ENCODE measurements at places on chromosomes 4 and X.

GRCh38 chr4:67934628-67935027, 28.7 kb downstream of the TMPRSS11A start:
- no peak for DNase-seq

GRCh38 chr4:7944599-7945220, 5.0 kb upstream of the AFAP1 start:
- DNase-seq: no peak

- DNase-seq: no peak
These were observed 87.0 kb downstream of the PHOX2B start for GRCh38 chr4:41661442-41662076.

DNA sequence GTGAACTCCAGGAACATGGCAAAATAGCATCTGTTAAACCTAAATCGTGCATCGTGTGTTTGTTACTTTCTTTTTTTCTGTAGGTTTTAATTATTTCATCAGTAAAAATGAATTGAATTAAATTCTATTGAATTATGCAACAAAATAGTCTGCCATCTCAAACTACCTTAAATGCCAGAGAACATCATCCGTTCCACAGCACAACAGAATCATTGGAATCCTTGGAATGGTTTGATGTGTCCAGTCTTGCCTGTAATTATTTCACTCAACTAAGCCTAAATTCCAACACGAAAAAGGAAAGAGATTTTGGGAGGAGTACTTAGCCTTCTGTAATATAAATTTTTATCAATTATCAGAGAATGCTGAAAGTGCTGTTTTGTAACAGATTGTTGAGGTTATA, 17.1 kb upstream of the SLC7A11 start:
- DNase-seq: no peak

DNA sequence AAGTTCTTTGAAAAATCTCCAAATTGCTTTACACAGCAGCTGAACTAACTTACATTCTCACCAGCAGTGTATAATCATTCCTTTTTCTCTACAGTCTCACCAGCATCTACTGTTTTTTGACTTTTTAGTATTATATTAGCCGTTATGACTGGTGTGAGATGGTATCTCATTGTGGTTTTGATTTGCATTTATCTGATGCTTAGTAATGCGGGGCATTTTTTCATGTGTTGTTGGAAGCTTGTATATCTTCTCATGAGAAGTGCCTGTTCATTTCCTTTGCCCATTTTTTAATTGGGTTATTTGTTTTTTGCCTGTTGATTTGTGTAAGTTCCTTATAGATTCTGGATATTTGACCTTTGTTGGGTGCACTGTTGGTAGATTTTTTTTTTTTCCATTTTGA, 931.7 kb downstream of the CENPC start:
- no peak for DNase-seq

GRCh38 chrX:72131317-72132294, at the start of gene RTL5:
RTL5 (minus strand) TSS chrX:72131915.
- peak; percentile 55 for DNase-seq

- no peak for DNase-seq
These were observed 9.7 kb upstream of the RAB28 start for GRCh38 chr4:13493793-13494192.

- DNase-seq: no peak
These were observed 54.5 kb upstream of the C1QTNF7 start for GRCh38 chr4:15373363-15373762.

DNA sequence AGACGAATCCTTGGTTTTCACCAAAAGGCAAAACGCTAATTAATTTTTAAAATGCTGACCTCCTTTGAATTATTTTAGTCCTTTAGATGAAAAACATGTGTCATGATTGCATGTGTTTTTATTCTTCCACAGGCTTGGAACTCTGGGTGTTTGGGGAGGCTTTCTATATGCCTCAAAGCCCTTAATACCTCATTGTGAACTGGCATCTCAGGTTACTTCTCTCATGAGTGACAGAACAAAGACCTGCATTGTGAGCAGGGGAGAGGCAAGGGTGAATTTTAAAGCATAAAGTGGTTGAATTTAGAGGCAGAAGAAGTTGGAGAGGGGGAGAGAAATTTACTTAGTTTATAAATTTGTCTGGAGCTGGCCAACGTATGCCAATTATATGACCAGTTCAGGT, 119.5 kb downstream of the ARSF start:
- no peak for DNase-seq

DNA sequence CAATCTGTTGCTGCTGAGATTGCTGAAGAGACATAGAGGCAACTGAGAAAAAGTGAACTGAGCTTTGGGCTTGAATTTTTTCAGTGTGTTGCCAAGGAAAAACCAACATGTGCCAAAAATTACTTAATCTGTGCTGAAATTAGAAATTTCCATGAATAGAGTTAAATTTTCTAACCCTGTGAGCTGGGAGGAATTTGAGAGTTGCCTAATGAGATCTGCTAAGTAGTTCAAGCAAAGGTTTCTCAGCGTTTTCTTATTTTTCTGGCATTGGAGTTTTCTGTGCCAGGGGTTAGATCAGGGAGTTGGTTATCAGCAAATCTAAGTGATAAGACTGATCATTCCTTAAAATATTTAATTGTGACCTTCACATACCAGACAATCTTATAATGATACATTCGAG, 457.5 kb upstream of the GNPDA2 start:
- no peak for DNase-seq

GRCh38 chr4:139762720-139763119, 97.1 kb downstream of the MGST2 start:
- DNase-seq: no peak

GRCh38 chrX:115549008-115549407, 12.0 kb upstream of the PLS3 start:
- no peak for DNase-seq

GRCh38 chr4:151291485-151291884, 14.5 kb downstream of the PRSS48 start:
- DNase-seq: no peak

GRCh38 chrX:19705196-19705769, 182.1 kb downstream of the SH3KBP1 start:
- DNase-seq: no peak

GRCh38 chr4:19051831-19052230, 1030.3 kb upstream of the LCORL start:
- no peak for DNase-seq

DNA sequence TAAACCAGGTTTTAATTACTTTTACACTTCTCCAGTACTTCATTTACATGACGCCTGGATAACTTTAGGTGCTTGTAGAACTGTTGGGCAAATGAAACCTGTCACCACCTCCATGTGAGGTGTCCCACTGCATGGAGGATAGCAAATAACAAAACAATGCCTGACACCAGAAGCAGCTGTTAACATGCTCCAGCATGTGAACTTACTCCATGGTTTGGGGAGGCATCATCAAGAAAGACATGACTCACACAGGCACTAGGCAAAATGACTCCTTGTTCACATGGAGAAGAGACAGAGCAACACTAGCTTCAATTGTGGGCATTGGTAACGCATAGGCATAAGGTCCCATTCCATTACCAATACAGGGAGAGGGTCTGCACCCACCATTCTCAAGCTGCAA, 198.1 kb upstream of the F9 start:
- DNase-seq: no peak

- DNase-seq: no peak
These were observed 88.3 kb upstream of the BMP2K start for GRCh38 chr4:78687818-78688217.

DNA sequence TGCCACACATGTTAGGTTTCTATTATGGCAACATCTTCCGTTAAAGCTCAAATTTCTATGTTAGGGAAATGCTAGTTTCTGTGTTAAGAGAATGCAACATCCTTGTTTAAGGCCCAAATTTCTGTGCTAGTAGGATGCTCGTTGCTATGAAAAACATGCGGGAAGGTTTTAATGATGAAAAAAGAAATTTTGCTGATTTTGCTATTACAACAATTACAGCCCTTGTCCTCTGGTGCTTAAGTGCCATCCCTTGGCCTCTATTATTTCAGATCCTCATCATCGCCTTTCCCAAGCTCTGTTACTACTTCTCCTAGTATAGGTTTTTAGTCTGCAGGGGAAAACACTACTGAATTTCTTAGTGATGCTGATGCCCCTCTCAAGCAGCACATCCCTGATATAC, 412.6 kb upstream of the NDST3 start:
- DNase-seq: no peak

DNA sequence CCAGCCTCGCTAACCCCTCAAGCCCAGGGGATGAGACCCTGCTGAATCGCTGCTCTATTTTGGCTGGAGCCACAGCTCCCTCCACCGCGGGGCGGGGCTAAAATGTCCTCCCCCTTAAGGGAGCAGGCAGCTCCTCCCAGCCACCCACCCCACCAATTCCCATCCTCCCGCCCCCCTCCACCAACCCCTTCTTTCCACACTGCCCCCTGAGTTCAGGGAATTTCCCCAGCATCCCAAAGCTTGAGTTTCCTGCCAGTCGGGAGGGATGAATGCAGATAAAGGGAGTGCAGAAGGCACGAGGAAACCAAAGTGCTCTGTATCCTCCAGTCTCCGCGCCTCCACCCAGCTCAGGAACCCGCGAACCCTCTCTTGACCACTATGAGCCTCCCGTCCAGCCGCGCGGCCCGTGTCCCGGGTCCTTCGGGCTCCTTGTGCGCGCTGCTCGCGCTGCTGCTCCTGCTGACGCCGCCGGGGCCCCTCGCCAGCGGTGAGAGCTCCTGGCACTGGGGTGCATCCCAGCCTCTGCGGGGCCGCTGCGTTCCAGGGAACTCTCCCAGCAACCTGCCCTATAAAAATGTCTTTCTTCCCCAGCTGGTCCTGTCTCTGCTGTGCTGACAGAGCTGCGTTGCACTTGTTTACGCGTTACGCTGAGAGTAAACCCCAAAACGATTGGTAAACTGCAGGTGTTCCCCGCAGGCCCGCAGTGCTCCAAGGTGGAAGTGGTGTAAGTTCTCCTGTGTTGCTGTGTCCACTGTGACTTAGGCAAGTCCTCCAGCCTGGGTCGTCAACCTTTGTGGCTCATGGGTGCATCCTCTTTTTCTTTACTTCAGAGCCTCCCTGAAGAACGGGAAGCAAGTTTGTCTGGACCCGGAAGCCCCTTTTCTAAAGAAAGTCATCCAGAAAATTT, at the start of gene CXCL6:
Gene CXCL6 (plus strand): TSS at position 306 of the 907 bp plus-strand sequence. CDS start 73 bp downstream, at position 379.
- DNase-seq: no peak

GRCh38 chr4:138727731-138728130, 287.9 kb upstream of the NOCT start:
- DNase-seq: no peak

DNA sequence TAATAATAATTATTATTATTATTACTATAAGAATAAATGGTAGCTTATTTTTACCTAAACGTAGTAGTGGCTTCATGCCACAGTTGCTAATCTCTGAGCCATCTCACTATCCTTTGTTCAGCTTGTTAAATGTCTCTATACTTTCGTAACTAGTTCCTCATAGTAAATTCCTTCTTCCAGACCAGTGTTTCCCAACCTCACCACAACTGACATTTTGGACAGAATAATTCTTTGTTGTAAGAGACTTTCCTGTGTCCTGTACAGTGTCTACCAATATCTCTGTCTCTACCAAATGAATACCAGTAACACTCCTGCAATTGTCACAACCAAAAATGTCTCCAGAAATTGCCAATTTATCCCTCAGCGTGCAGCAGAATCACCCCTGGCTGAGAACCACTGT, 1040.9 kb downstream of the DMD start:
- no peak for DNase-seq

DNA sequence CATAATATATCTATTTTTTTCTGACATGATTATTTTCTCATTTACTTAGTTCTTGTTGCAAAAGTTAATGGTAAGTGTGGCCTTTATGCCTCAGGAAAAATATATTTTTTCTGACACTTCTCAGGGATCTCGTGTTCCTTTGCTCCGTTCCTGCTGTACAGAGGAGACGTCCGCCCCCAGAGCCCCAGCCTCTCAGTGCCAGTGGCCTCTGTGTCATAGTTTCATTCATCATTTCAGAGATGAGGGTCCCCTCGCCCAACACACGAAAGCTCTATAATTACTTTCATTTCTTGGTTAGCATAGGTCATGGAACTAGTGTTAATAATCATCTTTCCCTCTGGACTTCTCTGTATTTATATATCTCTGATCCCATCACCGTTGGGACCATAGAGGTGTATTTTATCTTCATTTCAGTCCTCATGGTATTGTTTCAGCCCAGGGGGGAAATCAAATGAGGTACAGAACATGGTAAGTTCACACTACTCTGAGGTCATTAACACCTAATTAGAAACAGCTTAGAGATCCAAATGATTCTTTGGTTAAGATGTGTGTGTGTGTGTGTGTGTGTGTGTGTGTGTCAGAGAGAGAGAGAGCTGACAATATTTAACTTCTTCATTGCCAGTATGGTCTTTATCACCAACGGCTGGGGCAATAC, 631.1 kb upstream of the TENM3 start:
- DNase-seq: no peak

GRCh38 chr4:11881947-11882346, 453.3 kb upstream of the HS3ST1 start:
- DNase-seq: no peak

DNA sequence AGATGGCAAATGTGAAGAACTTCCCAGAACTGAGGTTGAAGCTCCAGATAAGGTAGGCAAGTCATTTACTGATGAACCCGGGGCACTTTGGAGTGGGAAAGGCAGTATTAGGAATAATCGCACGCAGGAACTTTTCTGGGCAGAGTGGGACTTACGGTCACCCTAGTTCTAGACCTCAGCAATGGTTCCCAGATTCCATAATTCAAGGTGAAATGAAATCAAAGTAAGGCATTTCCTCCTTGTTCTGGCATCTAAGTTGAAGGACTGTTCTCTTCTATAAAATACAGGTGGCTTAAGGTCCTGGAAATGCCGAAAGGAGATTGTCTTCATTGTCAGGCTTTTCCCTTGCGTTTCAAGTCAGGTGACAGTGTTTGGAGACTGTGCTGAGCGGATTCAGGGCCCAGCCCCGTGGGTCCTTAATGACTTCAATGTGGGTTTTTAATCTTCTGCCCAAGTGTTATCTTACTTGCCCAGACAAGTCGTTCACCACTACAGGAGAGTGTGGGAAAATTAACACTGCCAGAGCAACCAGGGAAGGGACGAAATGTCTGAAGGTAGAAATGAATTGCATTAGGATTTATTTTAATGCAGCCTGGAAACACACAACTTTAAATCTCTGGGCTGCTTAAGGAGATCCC, 52.1 kb upstream of the STOX2 start:
- DNase-seq: no peak

DNA sequence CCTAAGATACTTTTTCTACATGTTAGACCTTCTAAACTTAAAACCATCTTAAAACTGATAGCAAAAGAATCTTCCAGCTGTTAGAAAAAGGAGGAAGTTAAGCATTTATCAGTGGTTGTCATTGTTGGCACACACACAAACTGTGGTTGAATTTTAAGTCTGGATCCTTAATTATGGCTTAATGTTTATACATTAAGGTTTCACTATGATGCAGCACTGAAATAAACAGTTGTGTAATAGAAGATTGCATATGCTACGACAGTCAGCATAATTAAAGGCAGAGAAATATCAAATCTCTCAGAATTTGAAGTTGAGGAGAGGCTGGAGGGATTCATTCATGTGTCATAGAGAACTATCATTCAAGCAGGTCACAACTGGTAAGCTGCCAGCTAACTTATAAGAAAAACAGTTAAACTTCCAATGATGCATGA, 32.3 kb downstream of the ADGRA3 start:
- no peak for DNase-seq

Measured in effector memory CD4-positive, alpha-beta T cell (primary cell).